ENCODE measurements at places on chromosomes 4 and X. TPM values are rescaled to one million over a fixed set of nuclear protein-coding genes. Genes with fewer than 3 reads are reported as not detected.
A peak's percentile ranks its signal among the peaks of the same experiment; 100 is the strongest.

- no peak for DNase-seq
Measured at GRCh38 chrX:151370906-151371305, 26.1 kb upstream of the VMA21 start.

RHOXF1 gene
- total RNA-seq, result not detected

GRCh38 chrX:42803320-42803719, 25.4 kb upstream of the PPP1R2C start:
- DNase-seq, result peak; percentile 19

DNA sequence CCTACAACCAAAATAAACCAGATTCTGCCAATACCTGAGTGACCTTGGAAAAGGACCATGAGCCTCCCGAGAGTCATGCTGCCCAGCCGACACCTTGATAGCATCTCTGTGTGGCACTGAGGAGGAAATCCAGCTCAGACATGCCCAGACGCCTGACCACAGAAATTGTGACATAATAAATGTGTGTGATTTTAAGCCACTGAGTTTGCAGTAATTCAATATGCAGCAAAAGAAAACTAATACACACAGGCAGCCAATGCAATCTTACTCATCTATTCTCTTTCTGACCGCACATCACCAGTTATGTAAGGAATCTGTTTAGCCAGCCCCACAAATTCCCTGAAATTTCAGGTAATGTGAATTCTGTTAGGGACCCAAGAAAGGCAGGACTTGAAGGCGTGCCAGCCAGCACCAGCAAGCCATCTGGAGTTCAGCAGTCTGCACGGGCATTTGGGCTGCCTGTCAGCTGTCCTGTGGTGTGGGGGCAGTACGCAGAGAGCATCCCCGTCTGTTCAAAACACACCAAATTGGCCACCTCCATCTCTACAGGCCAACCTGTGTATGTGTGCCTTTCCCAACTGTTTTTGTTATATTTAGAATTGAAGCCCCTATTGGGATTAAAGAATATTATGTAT, 176.4 kb downstream of the NLGN4X start:
- DNase-seq, result no peak

DNA sequence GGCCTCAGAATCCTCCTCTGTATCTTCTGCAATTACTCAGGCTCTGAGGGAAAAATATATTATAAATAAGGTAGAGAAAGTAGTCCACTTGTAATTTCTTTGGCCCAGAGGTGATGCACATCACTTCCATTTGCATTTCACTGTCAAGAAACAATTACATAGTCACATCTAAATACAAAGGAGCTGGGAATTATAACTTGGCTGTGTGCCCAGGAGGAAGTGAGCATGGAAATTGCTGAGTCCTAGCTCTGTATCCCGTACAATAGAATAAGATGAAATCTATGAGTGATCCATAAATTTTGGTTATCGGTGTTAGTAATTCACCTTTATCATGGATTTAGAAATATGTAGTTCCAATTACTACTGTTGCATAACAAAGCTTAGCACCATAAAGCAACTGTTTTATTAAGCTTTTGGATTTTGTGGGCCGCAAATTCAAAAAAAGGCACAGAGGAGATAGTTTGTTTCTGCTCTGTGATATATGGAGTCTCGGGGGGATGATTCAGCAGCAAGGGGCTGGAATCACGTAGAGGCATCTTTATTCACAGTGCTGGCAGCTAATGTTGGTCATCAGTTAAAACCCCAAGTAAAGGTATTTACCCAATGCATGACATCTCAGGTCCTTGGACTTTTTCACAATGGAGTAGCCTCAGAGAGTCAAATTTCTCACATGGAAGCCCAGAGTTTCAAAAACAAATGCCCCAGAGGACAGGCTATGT, 241.4 kb upstream of the GALNT7 start:
- no peak for DNase-seq

SMR3B gene
- total RNA-seq, result not detected

DNA sequence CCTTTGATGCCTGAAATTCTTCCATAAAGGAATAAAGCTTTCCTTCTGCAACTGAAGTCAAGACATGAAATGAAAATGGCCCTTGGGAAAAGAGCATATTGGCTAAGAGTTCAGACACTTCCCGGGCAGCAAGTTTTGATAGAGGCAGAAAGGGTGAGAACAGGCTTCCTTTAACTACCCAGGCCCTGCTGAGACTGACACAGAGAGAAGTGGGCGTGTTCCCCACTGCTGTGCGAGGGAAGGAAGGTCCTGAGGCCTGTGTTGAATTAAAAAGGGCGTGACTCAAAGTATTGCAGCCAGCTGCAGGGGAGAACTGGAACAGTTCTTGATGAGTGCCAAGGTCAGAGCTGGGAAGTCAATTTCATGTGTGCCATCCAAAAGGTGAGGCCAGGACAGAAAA, 33.9 kb upstream of the ADGRG2 start:
- DNase-seq, result no peak

GRCh38 chr4:6222761-6223292, 22.5 kb upstream of the JAKMIP1 start:
- no peak for DNase-seq

DNA sequence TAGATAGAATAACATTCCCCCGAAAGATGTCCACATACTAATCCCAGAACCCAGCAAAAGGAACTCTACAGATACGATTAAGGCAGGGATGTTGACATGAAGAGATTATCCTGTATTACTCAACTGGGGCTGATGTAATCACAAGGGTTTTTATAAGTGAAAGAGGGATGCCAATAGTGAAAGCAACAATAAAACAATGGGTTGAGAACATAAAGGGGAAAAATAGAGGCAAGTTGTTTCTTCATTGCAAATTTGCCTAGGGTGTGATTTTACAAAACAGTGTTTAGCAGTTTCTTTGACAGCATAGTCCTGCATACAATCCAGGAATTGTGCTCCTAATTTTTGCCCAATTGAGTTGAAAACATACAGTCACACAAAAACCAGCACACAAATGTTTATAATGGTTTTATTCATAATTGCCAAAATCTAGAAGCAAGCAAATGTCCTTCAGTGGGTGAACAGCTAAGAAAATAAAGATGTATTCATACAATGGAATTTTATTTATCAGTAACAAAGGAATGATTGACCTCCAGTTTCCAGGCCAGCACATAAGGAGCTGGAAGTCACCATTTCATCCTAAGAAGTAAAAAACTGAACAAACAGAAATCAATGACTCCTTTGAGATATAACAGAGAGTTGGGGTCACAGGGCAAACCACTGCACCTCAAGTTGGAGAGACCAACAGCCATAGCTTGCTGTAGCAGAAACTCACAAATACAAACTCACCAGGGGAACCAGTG, 107.2 kb downstream of the CENPC start:
- DNase-seq, result peak; percentile 56

- peak; percentile 67 for DNase-seq
Measured at GRCh38 chrX:134484039-134484438, 24.1 kb downstream of the HPRT1 start.

DNA sequence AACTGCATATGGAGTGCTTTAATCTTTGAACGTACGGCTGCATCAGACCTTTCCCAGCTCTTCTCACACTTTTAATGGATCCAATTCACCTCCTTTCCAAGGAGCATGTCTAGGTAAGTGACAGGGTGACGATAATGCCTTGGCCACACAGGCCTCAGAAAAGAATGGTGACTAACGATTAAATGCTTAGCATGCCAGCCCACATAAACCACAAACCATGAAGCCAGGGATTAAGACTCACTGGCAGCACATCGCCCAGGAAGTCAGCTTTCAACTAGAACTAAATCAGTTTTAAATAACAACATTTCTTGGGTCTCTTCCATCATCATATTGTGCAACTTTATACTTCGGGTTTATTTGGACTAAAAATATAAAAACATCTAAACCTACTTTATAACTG, 28.7 kb downstream of the INPP4B start:
- peak; percentile 96 for DNase-seq

DNA sequence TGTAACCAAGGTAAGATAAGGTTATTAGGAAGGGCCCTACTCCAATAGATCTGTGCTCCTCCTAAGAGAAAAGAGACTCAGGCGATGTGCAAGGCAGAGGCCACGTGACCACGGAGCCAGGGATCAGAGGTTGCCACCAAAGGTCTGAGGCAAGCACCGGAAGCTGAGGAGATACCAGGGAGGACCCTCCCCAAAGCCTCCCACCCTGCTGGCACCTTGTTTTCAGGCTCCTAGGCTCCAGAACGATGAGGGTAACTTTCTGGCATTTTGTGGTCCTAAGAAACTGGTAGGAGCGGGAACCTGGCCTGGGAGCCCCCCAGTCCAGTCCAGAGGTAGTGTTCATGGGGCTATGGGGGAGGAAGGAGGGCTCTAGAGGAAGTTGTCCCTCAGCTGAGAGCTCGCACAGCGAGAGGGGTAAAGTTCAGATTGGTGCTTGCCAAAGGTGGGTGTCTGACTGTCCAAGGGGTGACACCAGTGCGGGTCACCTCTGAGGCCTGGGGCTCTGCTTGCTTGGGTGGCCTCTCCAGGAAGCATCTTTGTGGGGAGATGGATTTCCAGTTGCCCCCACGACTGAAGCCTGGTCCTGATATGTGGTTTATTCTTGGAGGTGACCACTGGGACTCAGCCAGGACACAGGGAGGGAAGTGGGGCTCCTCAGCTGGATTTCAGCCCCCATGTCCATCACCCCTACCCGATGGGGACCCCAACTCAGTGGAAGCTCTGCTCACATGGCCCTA, 7.5 kb upstream of the LETM1 start:
- no peak for DNase-seq

- DNase-seq, result no peak
Measured at GRCh38 chrX:54748626-54749025, 49.4 kb downstream of the ITIH6 start.

DNA sequence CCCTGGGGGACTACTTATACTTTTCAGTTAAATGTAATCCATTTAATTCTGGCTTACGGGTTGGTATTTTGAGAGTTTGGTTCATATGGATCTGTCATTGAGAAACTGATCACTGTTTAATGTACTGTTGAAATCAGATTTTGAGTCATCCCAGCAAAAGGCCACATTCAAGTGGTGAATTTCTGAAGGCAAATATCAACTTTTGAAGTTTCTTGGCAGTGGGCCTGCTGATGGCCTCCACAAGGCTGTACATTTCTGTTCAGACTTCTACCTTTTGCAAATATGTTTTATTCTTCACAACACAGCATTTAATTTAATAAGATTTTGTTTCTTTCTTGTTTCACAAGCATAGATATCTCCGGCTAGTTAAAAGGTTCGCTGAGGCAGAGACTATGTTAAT, 138.7 kb downstream of the PDGFC start:
- no peak for DNase-seq

LSM6 gene
- 22.3 TPM for total RNA-seq

DNA sequence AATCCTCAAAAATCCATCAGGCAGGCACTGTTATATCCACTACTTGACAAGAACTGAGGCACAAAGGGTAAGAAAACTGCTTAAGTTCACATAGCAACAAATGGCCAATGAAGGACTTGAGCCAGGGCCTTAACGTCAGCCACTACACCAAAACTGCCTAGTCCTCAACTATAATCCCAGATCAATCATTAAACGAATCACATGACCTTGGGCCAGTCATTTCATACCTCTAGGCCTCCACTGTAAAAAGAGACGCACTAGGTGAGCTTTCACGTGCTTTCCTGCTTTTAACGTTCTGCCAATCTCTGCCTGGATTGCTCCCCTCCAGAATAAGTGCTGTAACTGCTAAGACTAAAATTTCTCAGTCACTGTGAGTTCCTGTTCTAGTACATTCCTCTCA, 54.7 kb downstream of the RHOXF2B start:
- no peak for DNase-seq
